PC-9 (cell line): ENCODE measurements at places on chromosomes 7 and 10. TPM values are rescaled to one million over a fixed set of nuclear protein-coding genes. Genes with fewer than 3 reads are reported as not detected.

Gene FBXO24
- total RNA-seq = 2.7 and 4.6 TPM in 2 replicates

Gene IKZF5
- 6.6 and 7.1 TPM in 2 replicates for total RNA-seq

Gene ADAM8
- 18.3 and 31.5 TPM in 2 replicates for total RNA-seq

Gene ITGA8
- not detected in 2 replicates for total RNA-seq

Gene TRPV5
- not detected in 2 replicates for total RNA-seq

Gene ZNF425
- total RNA-seq = 5.2 and 5.9 TPM in 2 replicates

Gene UCN3
- total RNA-seq = not detected in 2 replicates

Gene NKX1-2
- 1.6 and 2.9 TPM in 2 replicates for total RNA-seq

Gene ITPRID1
- total RNA-seq = not detected in 2 replicates

Gene CALML5
- 3.0 and 6.3 TPM in 2 replicates for total RNA-seq

Gene ABCB1
- not detected in 2 replicates for total RNA-seq

Gene SPDYE5
- total RNA-seq = not detected in 2 replicates

Gene PCGF5
- 20.4 and 27.7 TPM in 2 replicates for total RNA-seq

Gene KIAA1549
- 20.2 and 26.6 TPM in 2 replicates for total RNA-seq

Gene KLF14
- not detected in 2 replicates for total RNA-seq

Gene NCF1
- 0.38 and 0.41 TPM in 2 replicates for total RNA-seq

Gene CDC14C
- not detected in 2 replicates for total RNA-seq

Gene ARPC1B
- total RNA-seq = 276 and 289 TPM in 2 replicates

Gene VSTM4
- not detected in 2 replicates for total RNA-seq

Gene CPXM2
- not detected in 2 replicates for total RNA-seq

Gene POU6F2
- total RNA-seq = 0.48 TPM in 1 of 2 replicates, not detected in the other

Gene AS3MT
- 0.22 TPM in 1 of 2 replicates, not detected in the other for total RNA-seq

Gene RAMP3
- not detected in 2 replicates for total RNA-seq

Gene EGFR
- total RNA-seq = 324 and 342 TPM in 2 replicates

Gene HTRA1
- 14.9 and 18.0 TPM in 2 replicates for total RNA-seq

Gene SLC18A3
- not detected in 2 replicates for total RNA-seq

Gene MLXIPL
- total RNA-seq = 24.9 and 32.0 TPM in 2 replicates

Gene FRMPD2
- total RNA-seq = 1.6 and 2.4 TPM in 2 replicates
